Esophagus muscularis mucosa (tissue), 4 donors: ENCODE measurements at places on chromosomes 12 and 14. TPM values are rescaled to one million over a fixed set of nuclear protein-coding genes. Genes with fewer than 3 reads are reported as not detected.

DNA sequence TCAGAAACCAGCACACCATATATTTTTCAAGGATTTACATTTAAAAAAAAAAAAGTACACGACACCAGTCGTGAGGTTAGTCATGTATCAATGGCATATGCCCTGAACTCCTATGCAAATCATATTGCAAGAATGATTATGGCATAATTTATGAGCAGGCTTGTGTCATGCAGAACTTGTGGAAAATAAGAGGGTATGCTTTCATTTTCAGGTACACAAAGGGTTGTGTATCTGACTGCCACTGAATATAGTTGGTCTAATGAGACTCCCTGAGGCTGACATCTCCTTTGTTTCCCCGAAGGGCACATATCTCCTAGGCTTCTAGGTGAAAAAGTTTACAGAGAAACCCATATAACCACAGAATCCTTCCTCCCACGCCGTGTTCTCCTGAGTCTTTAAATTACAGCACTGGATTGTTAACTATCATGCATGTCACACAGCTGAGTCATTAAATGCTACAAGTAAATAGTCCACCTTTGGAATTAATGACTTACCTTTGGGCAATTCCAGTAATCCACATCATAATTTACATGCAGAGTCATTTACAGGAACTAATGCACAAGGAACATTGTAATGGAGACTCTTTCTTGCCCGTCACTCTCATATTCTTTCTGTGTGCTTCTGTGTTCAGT is 356.7 kb upstream of the DIO2 start:
- H3K36me3 ChIP-seq = no peaks in the 10 kb centered on the region
- no peak overlapping the region for H3K4me3 ChIP-seq
- H3K27ac ChIP-seq = no peak overlapping the region
- H3K27me3 ChIP-seq = no peaks in the 10 kb centered on the region
- DNase-seq = no peak

GRCh38 chr14:68534276-68534675 is 258.6 kb downstream of the ZFP36L1 start:
- no peaks in the 10 kb centered on the region for H3K36me3 ChIP-seq
- H3K27me3 ChIP-seq = no peaks in the 10 kb centered on the region
- DNase-seq = no peak

DNA sequence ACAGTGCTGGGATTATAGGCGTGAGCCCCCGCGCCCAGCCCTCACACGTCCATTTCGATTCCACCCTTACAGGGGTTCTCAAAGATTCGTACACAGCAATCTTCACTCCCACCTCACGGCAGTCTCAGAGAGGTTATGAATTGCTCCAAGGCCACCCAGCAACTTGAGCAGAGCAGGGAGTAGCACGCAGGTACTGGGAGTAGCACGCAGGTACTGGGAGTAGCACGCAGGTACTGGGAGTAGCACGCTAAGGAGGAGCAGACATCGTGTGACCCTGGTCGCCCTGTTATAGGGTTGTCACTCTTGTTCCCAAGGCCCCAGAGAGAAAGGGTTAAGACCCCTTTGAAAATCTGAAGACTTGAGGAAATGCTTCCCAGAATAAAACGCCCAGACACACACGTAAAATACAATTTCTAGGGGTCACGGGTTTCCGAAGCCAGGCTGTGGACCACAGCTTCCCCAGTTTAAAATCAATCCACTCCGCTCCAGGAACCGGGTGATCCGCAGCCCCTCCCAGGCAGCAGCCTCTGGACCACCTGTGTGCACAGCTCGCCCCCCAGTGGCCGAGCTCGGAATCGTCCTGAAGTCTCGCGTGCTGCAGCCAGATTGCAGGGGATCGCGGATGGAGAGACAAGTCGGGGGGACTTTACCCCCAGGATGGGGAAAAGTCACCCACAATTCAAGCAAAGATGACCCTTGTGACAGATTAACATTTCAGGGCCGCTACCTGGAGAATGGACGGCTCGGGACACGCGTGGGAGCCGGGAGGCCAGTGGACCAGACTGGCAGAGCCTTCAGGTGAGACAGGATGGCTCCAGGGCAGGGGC is 92.0 kb downstream of the SCARB1 start:
- H3K4me1 ChIP-seq = peaks cover 13% of the 10 kb centered on the region
- no peaks in the 10 kb centered on the region for H3K27me3 ChIP-seq
- peak; percentile 95 for DNase-seq
- H3K36me3 ChIP-seq = no peaks in the 10 kb centered on the region
- no peak overlapping the region for H3K27ac ChIP-seq
- no peak overlapping the region for H3K4me3 ChIP-seq

DNA sequence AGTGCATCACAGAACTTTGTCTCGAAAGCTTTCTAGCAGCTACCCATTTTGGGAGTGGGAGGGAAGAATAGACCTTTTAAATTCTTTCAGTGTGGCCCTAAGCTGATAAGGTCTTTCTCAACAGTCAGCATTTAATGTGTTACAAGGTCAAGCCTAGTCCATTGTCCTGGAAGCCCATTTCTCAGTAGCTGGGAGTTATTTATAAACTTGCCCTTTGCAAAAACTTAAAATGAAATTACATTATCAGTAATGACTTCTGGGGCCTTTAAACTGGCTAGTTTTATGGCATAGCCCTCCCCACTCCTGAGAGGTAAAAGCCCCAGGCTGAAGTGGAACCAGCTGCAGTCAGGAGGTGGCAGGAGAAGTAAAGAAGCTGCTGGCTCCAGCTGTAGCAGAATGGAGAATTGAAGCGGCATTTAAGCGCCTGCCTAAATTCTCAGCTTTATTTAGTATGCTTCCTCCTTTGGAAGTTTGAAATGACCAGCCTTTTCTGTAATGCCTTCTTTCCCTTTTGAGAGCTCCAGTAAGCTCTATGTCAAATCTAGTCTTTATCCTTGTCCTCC is 12.4 kb downstream of the COPZ1 start:
- peak overlapping the region; percentile 41 for H3K27ac ChIP-seq
- peaks cover 22% of the 10 kb centered on the region for H3K36me3 ChIP-seq
- no peaks in the 10 kb centered on the region for H3K27me3 ChIP-seq
- H3K4me3 ChIP-seq = no peak overlapping the region
- no peak for DNase-seq

DNA sequence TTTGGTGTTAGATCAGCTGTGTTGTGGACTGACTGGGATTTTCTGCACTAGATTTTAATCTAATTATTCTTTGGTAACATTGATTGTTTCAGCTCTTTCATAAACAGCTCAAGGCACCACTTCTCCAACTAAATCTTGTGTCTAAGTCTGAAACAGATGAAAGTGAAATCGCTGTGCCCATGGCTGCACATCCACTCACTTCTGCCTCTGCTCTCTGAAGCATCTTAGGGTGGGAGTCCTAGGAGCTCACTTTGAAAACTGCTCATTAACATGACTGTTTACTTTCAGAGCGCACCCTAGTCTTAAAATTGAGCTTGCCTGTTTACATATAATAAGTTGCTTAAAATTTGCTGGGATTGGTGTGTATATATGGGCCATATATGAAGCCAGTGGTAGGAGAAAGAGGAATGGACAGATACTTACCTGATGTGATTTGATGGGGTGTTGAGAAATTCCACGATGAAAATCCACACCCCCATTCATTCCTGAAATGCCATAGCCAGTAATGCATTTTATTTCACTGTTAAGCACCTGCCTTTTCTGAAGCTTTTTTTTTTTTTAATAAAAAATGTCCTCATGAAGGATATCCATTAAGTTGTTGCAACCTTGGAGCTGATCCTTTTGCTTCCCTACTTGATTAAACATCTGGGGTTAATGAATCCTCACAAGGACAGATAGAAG is 52.8 kb downstream of the PPFIBP1 start:
- no peak overlapping the region for H3K27ac ChIP-seq
- H3K36me3 ChIP-seq = peaks cover 14% of the 10 kb centered on the region
- H3K4me1 ChIP-seq = peaks cover 49% of the 10 kb centered on the region

GRCh38 chr12:110039085-110039807 is 9.1 kb downstream of the C12orf76 start:
- DNase-seq = no peak
- peak overlapping the region; percentile 84 for H3K27ac ChIP-seq
- peaks cover 39% of the 10 kb centered on the region for H3K4me1 ChIP-seq

- no peaks in the 10 kb centered on the region for H3K27me3 ChIP-seq
- H3K27ac ChIP-seq = no peak overlapping the region
- peaks cover 76% of the 10 kb centered on the region for H3K36me3 ChIP-seq
- H3K4me1 ChIP-seq = peaks cover 23% of the 10 kb centered on the region
- no peak overlapping the region for H3K4me3 ChIP-seq
These were observed 5.9 kb upstream of the RPL41 start for GRCh38 chr12:56110571-56110970.

- H3K4me1 ChIP-seq = peaks cover 24% of the 10 kb centered on the region
- no peak overlapping the region for H3K27ac ChIP-seq
- H3K27me3 ChIP-seq = no peaks in the 10 kb centered on the region
- no peak overlapping the region for H3K4me3 ChIP-seq
- H3K36me3 ChIP-seq = peaks cover 34% of the 10 kb centered on the region
These were observed 5.5 kb downstream of the PABPN1 start for GRCh38 chr14:23326491-23327332.

- H3K4me1 ChIP-seq = peaks cover 51% of the 10 kb centered on the region
- peaks cover 2% of the 10 kb centered on the region for H3K36me3 ChIP-seq
- peak; percentile 93 for DNase-seq
- H3K27ac ChIP-seq = no peak overlapping the region
These were observed 2.1 kb downstream of the DDN start for GRCh38 chr12:48996794-48997718.

- H3K36me3 ChIP-seq = no peaks in the 10 kb centered on the region
- H3K4me1 ChIP-seq = peaks cover 81% of the 10 kb centered on the region
- no peaks in the 10 kb centered on the region for H3K27me3 ChIP-seq
- H3K27ac ChIP-seq = no peak overlapping the region
These were observed 32.3 kb downstream of the FRS2 start for GRCh38 chr12:69502345-69503081.

GRCh38 chr12:108119126-108119973 is 9.7 kb upstream of the WSCD2 start:
- no peak for DNase-seq
- peak overlapping the region; percentile 86 for H3K27ac ChIP-seq
- H3K27me3 ChIP-seq = no peaks in the 10 kb centered on the region
- no peaks in the 10 kb centered on the region for H3K36me3 ChIP-seq

GRCh38 chr12:94941440-94941862 is 62.0 kb downstream of the NDUFA12 start:
- no peaks in the 10 kb centered on the region for H3K36me3 ChIP-seq
- H3K27me3 ChIP-seq = no peaks in the 10 kb centered on the region
- H3K4me3 ChIP-seq = no peak overlapping the region
- DNase-seq = no peak
- peaks cover 13% of the 10 kb centered on the region for H3K4me1 ChIP-seq

DNA sequence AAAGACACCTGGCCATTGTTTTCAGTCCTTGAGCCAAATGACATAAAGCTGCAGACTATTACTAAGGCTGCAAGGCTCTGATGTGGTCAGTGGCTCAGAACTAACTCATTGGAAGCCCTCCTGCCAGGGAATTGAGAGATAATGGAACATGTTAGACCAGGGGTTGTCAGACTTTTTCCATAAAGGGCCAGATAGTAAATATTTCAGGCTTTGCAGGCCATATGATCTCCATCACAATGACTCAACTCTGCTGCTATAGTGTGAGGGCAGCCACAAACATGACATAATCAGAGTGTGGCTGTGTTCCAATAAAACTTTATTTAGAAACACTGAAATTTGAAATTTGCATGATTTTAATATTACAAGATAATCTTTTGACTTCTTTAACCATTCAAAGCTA is 140.3 kb downstream of the TMEM30B start:
- H3K4me1 ChIP-seq = peaks cover 11% of the 10 kb centered on the region
- H3K4me3 ChIP-seq = no peak overlapping the region
- no peak overlapping the region for H3K27ac ChIP-seq
- DNase-seq = no peak
- H3K36me3 ChIP-seq = no peaks in the 10 kb centered on the region

DNA sequence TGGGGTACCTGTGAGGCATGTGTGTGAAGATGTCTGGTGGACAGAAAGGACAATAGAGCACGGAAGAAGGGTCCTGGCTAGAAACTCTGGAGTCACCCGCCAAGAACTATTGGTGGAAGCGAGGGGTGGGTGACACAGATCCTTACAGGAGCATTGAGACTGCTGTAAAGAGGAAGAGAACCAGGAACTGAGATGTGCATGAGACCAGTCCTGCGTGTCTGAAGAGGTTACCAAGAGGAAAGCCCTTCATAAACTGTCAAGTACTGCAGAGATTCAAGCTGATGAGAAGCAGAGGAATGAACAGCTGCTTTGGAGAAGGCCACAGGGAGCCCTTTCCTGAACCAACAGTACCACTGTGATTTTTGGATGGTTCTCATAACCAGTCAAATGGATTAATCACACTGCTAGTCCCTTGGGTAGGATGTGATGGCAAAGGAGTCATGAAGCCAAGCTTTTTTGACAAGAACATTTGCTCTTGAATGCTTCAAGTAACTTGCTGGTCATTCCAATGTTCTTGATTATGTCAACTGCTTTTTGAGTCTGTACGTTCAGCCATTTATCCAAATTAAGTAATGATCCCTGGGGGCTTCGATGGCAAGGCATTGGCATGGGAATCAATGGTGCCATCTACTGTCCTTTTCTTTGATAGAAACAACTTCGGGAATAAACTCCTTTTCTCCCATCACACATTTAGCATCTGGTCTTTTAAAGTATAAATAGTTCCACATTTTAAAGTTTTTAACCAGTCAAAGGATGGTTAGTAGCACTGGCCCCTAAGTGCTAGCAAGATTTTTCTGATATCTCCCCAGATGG is 42.9 kb downstream of the GPR135 start:
- no peak overlapping the region for H3K4me3 ChIP-seq
- H3K27ac ChIP-seq = no peak overlapping the region
- H3K36me3 ChIP-seq = no peaks in the 10 kb centered on the region
- H3K27me3 ChIP-seq = no peaks in the 10 kb centered on the region
- peaks cover 49% of the 10 kb centered on the region for H3K4me1 ChIP-seq

DNA sequence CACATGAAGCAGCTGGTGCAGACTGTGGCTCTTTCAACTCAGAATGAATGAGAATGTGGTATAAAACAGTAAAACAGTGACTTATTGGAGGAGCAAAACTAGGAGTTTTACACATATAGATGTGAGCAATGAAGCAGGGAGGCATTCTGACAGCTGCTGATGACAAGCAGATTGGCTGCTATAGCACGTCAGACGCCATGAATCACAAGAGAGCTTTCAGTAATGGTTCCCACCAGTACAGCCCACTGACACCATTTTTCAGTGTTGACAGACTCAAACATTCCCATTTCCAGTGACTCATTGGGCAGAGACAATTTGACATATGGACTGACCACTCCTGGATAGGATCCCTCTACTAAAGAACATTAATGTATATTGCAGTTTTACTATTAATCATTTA is 24.6 kb upstream of the FSCB start:
- no peaks in the 10 kb centered on the region for H3K27me3 ChIP-seq
- H3K36me3 ChIP-seq = no peaks in the 10 kb centered on the region
- no peak overlapping the region for H3K27ac ChIP-seq

DNA sequence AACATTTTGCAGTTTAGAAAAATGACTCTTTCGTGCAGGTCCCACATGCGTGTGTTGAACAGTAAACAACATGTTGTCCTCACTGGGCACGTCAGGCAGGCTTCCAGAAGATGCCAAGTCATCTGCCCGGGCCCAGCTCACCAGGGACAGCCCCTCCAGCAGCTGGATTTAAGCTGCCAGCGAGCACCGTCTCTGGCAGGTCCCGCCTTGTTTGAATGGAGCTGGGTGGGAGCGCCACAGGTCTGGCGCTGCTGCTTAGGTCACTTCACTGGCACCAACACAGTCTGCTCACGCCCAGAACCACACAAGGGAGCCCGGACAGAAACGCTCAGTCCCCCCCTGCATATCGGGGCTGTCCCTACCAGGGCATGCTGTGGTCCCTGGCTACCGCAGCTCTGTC is 33.1 kb upstream of the MMP17 start:
- H3K27ac ChIP-seq = no peak overlapping the region
- H3K4me3 ChIP-seq = no peak overlapping the region
- H3K4me1 ChIP-seq = no peaks in the 10 kb centered on the region
- no peaks in the 10 kb centered on the region for H3K27me3 ChIP-seq
- no peak for DNase-seq

The TMEM121 gene
- 2.9 TPM for total RNA-seq

The KLRK1 gene
- 0.19 TPM for total RNA-seq

The KRT71 gene
- total RNA-seq = not detected

The GLIPR1L1 gene
- not detected for total RNA-seq

The RPGRIP1 gene
- total RNA-seq = not detected

The CPNE6 gene
- total RNA-seq = 0.26 TPM
